ENCODE measurements at places on chromosomes 16 and 17. TPM values are rescaled to one million over a fixed set of nuclear protein-coding genes. Genes with fewer than 3 reads are reported as not detected.

GRCh38 chr17:65191811-65192740 lies 54.9 kb downstream of the RGS9 start:
- DNase-seq = no peak

- DNase-seq = no peak
Observed at GRCh38 chr16:70612931-70613330, 33.4 kb upstream of the IL34 start.

DNA sequence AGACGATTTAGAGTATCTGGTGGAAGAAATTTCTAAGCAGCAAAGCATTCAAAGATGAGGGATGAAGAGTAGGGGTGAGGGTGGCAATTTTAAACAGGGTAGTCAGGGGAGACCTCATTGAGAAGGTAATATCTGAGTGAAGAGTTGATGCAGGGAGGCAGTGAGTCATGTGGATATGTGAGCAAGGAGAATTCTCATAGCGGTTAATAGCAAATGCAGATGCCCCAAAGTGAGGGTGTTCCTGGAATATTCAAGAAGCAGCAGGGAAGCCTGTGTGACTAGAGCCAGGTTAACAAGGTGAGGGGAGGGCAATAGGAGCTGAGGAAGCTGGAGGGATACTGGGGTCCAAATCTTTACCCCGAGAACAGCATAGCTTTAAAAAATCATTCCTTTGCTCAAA lies 114.3 kb downstream of the SPACA3 start:
- DNase-seq = no peak

GRCh38 chr17:66634193-66634592 lies 200.7 kb upstream of the CACNG5 start:
- no peak for DNase-seq

GRCh38 chr17:8946476-8946875 lies 19.0 kb downstream of the PIK3R5 start:
- DNase-seq = peak; percentile 24

- no peak for DNase-seq
Observed at GRCh38 chr17:63624531-63624880, 2.3 kb downstream of the MAP3K3 start.

DNA sequence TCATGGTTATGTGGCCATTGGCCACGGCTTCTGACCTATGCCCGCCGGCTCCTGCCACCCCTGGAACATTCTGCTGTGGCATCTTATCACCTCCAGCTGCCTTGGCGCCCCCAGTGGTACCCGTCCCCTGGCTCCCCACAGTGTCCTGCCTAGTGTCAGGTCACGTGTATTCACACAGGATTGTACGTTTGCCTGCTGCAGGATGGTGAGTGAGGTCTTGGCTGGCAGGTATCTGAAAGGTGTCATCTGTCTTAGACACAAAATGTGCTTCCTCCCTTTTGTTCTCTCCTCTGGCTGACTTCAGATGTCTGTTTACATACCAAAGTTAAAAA lies 24.9 kb downstream of the DBNDD1 start:
- no peak for DNase-seq

- no peak for DNase-seq
Observed at GRCh38 chr17:48596735-48597527, 3.4 kb upstream of the HOXB5 start.

DNA sequence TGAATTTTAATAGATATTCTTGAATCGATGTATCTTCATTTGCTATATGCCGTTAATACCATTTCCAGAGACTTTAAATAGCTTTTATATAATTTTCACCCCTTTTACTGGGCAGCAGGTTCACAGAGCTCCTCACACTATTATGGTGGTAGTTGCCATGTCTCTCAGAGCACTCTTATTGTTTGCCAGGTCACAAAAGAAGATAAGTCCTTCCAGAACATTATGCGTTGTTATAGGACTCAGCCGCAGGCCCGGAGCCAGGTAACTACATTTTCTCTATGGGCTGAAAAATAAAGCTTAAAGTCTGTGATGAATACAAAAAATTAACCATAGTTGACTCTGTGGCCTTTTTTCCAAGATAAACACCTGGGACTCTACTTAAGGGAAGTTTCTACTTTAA lies 24.0 kb downstream of the AKTIP start:
- no peak for DNase-seq

GRCh38 chr17:3712811-3713463 lies 10.8 kb upstream of the HASPIN start:
- DNase-seq = no peak

DNA sequence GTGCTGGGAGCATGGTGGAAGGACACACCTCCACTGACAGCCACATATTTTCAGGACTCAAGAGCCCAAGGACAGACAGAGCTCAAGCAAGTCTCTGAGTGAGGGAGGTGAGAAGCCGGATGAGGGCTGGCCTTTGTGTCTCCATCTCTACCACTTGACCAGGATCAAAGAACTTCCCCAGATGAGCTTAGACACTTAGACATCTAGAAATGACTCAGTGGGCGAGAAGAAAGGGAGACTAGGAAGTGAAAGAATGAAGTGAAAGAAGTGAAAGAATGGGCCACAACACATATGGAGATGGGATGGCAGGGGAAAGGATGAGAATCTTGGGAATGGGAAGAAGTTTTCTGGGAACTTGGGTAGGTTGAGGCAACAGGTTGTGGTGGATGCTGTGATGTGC lies 274.9 kb upstream of the CCL2 start:
- no peak for DNase-seq

DNA sequence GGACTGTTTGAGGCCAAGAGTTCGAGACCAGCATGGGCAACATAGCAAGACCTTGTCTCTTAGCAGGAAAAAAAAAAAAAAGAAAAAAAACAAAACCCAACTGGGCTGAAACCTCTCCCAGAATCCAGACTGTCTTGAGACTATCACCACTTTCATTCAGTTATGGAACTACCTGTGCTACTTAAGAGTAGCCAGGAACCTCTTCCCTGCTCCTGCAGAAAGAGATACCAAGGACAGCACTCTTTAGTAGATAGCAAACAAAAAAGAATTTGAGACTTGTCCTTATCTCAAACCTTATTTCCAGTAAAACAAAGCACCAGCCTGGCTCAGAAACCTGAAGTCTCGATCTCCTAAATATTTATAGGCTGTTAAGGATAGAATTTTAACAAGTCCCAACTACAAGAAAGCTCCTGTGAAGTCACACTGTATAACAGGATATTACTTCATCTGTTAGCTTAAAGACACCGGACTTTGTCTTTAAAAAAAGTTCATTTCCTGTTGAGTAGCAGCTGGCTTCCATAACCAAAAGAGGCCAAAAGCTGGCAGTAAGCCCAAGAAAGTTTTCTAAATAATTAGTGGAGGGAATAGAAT lies 5.1 kb downstream of the CDR2 start:
- DNase-seq = no peak

DNA sequence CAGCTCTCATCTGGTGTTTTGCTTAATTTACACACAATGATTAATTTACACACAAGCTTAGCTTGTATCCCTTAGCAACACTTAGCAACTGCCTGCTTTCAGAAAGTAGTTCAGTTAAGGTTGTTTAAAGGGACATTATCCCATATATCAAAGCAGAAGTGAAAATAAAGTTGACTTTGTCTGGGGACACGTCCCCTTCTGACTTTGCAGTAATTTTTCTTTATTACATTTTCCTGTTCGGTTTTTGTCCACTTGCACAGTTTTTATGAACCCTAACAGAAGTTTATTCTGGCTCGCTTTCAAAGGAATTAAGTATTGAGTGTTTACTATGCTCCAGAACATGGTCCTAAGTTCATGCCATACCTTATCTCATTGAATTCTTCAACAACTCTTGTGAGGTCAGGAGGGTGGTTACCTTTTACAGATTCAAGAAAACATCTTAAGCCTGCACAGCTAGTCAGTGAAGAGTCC lies 41.5 kb downstream of the ARHGAP44 start:
- no peak for DNase-seq

Gene YBX2
- total RNA-seq = 7.0 TPM

Gene NUPR1
- 4.8 TPM for total RNA-seq

Gene RASL10B
- total RNA-seq = 6.4 TPM

Gene HCRT
- not detected for total RNA-seq

All from type B pancreatic cell (in vitro differentiated cells).